ENCODE measurements at places on chromosomes 4 and X.

- no peak for DNase-seq
Measured at GRCh38 chr4:148116264-148116663, 325.9 kb downstream of the NR3C2 start.

- no peak for DNase-seq
Measured at GRCh38 chr4:100244347-100244746, 54.1 kb upstream of the DDIT4L start.

DNA sequence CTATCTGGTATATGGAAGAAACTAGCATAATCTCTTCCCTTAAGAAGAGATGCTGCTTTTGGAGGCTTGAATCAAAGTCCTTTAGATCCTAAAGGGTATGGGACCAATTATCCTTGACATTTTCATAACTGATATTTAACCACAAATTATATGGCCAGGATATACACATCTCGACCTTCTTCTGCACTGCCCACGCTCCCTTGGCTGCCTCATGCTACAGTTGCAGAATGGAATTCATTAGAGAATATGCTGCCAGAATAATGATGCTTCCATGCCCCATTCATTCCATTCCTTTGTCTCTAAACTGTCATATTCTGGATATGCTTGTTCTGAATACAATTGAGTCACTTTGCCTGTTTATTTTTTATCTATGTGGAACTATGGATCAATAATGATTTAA is 157.1 kb upstream of the PACRGL start:
- no peak for DNase-seq

- no peak for DNase-seq
Measured at GRCh38 chrX:30220661-30221060, 5.3 kb downstream of the MAGEB2 start.

DNA sequence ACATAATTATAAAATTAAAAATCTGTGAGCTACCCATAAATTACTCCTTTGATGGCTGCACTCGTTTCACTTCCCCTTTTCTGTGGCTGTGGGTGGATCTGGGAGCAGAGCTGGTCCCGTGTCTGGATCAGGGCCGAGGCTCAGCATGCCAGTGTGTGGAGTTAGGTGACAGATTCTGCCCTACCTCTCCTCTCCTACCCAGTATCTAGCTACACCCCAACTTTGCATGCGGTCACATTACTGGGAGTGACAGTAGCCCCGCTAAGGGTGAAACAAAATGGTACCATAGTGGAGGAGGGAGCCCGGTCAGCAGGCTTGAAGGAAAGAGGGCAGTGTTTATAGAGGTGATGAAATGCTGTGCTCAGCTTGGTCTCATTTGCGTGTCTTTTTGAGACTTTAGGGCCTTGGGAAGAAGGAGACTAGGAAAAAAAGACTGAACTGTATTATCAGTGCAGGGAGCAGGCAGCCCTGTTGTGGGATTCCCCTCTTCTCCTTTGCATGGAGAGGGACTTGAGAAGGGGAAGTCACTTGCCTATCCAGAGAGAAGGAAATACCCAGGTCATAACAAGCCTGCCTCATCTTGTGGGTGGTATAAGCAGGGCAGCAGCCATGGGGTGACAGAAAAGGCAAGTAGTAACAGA is 48.4 kb downstream of the ARHGAP10 start:
- no peak for DNase-seq

DNA sequence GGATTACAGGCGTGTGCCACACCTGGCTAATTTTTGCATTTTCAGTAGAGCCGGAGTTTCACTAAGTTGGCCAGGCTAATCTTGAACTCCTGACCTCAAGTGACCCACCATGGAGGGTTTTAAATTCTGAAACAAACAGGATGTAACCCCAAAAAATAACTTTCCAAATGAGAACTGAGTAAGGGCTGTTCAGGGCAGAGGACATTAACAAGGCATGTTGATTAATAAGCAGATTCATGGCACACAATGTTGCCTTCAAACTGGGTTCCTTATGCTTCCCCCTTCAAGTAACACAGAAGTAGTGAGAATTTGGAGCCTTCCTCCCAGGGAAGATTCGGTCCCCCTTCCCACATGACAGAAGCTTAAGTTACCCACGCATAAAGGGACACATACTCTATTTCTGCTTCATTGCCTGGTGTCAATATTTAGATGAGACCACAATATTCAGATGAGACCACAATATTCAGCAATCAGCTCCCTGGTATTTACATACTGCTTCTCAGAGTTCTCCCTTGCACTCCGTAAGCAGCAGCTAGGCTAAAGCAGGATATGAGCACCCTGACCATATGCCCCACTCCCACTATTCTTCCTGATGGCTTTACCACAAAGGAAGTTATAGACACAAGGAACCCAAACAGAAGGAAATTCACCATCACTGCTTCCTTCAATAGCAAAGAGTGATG is 21.4 kb downstream of the GRSF1 start:
- DNase-seq: no peak

- DNase-seq: no peak
Measured at GRCh38 chr4:109432696-109433095, 919 bp upstream of the SEC24B start.

DNA sequence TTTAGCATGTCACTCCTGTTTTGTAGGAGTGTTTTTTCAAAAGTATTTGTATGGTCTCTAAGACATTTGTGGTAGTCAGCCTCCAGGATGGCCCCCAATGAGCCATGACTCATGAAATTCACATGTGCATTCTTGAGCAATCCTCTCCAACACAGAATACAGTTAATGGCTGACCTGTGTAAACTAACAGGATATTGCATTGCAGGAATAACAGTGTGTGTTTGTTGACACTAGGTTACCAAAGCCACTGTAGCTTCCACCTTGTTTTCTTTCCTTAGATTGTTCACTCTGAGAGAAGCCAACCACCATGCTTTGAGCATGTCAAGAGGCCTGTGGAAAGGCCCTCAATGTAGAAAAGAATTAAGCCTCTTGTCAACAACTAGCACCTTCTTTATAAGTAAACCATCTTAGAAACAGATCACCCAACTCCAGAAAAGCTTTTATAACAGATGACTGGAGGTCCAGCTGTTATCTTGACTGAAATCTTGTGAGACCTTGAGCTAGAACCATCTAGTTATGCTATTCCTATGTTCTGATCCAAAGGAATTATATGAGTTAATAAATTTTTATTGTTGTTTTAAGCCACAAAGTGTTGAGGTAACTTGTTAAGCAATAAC is 28.5 kb downstream of the TBCK start:
- no peak for DNase-seq

DNA sequence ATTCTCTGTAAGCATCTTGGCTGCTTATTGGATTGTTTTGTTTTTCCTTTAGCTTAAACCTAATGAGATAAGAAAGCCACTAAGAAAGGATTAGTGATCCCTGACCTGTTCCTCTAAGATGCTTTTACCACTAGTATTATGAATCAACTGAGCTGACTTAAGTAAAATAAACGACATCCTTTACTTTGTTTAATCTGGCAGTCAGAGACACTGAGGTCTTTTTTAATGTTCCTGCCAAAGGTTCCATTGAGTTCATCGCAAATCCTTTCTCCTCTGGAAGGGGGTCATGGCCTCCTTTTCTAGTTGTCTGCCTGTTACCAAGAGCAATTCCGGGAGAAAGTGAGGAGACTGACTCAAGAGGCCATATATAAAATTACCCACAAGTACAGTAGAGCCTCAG is 1038.3 kb upstream of the SLIT2 start:
- DNase-seq: no peak
